ENCODE measurements at places on chromosomes 1 and 21.

- no peak for DNase-seq
These were observed 25.6 kb downstream of the DIRAS3 start for GRCh38 chr1:68024635-68025338.

GRCh38 chr1:59081181-59081580, 215.7 kb upstream of the FGGY start:
- DNase-seq, result no peak

GRCh38 chr21:34544032-34544496, 32.1 kb upstream of the KCNE1 start:
- DNase-seq, result no peak

GRCh38 chr21:16046656-16047330, 317.0 kb downstream of the USP25 start:
- no peak for DNase-seq

- DNase-seq, result peak; percentile 74
These were observed 45.1 kb downstream of the SLC2A1 start for GRCh38 chr1:42913426-42914091.

GRCh38 chr21:28337315-28337714, 655.4 kb downstream of the LTN1 start:
- DNase-seq, result peak; percentile 44

Measured in right lung (tissue), 10 donors.